ENCODE measurements at places on chromosomes 2 and 18.

DNA sequence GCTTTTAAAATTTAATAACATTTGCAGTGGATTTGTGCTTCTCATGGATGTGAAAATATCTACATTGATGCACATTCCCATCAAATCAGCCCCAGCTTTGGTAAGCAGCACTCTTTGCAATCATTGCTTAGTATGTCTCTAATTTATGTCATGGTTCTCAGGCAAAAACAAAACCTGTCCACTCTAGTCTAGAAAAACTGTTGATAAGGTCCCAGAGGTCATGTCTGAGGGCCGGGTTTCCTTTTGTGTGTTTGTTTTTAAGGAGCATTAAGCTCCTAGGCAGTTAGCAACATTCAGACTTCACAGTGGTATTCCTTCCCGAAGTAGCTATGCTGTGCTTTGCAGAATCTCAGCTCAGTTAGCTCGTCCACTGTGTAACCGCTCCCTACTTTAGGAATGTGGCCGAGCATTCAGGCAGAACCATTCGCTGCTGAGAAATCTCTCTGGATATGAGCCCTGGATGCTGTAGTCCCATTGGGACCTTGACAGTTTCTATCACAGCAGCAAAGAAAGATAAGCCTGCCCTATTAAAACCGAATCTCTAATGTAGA is 4.0 kb downstream of the DIPK1C start:
- no peak for DNase-seq

DNA sequence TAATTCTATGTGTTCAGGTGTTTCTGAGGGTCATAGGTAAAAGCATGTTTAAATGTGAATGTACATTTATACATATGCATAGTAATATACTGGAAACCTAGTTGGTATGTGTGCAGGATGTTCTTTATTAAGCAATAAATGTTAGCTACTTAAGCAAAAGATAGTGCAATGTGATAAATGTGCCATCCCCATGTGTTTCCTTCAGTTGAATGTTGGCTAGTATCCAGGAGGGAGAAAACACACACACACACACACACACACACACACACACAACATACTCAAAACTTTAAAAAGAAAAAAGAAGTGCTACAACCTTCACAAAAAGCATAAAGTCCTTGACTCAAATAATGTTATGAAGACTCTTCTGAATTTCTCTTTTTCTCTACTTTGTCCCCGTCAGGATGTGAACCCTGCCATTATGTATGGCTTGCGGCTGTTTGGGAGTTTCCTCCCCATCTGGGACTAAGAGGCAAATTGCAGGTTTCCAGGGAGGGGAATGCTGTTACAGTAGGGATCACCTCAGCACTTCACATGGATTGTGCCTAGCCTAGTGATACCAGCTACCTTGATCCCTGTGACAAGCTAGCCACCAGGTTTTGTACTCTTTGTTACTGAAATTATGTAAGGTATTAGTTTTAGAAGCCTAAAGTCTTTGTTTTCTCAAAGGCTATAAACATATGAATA is 82.6 kb downstream of the IKZF2 start:
- DNase-seq = no peak

- no peak for DNase-seq
These were observed 11.9 kb upstream of the ACTR3 start for GRCh38 chr2:113877711-113878598.

DNA sequence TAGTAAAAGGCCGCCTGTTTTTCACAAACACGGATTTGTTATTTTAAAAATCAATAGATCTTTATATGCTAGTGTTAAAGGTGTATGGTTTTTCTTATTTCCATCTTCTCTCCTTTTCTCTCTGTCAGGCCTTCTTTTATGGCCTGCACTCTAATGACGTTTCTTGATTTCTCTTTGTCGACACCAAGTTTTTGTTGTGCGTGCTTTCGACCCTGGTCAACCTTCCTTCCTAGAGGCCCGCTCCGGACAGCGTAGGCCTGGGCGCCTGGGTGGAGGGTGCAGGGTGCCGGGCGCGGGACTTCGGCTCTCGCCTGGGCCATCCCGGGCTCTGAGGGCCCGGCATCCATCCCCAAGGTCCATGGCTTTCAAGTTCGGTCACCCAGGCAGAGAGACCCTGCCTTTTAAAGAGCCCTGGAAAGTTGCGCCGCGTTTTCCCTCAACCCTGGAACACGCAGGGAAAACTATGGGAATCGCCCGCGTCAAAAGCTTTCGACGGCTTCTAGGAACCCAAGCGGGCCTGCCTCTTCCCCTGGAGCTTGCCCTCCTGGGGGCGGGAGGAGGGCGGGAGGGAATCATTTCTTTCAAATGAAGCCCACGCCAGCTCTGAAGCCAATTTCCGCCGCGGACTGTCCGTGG is 4.1 kb upstream of the SATB2 start:
- no peak for DNase-seq

GRCh38 chr2:6808426-6808825 is 57.3 kb downstream of the CMPK2 start:
- DNase-seq = no peak

GRCh38 chr2:29270701-29271121 is 155.5 kb downstream of the CLIP4 start:
- DNase-seq = no peak

DNA sequence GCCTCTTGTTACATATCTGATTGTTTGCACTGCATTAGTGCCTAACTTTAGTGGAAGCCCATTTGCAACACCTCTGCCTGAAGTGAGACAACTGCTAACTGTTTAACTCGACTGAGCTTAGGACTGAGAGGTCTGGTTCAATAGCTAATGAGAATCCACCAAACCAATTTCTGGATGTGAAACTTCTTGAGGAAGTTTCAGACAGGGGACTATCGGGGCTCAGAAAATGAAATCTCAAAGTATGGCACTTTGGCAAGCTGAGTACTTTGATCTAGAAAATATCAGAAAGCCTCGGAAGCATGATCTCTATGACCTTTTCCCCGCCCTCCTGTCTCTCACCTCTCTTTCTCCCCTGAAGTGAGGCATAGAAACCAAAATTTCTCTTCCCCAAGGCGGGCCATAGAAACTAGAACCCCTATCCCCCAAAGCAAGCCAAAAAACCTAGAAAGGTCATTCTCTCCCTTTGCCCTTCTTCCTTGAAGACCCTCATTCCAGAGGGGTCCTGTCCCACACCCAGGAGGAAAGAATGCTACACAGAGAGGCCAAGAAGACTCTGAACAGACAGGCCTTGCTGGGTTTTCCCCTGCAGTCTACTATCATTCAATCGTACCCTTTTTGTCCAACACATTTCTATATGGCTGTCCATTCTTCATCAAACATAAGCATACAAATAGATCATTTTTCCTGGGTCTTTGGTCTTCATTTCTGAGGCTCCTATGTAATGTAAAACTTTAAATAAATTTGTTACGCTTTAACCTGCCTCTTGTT is 69.6 kb upstream of the CREB1 start:
- DNase-seq = no peak

GRCh38 chr2:19494241-19494640 is 135.8 kb upstream of the OSR1 start:
- no peak for DNase-seq

DNA sequence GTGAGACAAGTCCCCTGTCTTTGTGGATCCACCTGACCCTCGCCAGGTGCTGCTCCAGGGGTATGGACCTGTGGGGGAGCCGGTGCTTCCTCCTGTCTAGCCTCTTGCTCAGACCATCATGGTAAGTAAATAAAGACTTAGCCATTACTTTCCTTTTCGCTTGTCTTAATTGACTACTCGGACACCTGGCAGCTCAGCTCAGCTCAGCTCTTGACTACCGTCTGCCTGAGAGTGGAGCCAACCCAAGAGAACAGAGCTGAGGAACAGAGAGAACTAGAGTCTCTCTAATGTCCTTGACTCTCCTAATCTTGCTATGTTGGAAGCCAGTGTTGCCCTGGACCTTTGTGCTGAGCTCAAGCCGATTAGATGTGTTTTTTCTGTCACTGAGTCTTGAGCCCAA is 170.3 kb upstream of the CXCR4 start:
- DNase-seq = no peak

GRCh38 chr2:79882548-79882947 is 369.7 kb downstream of the CTNNA2 start:
- no peak for DNase-seq

- DNase-seq = no peak
These were observed at the start of gene SP9 for GRCh38 chr2:174334781-174335251. Gene SP9, plus strand, starts transcription at chr2:174334954. Its CDS starts 139 bp downstream, at chr2:174335093.

DNA sequence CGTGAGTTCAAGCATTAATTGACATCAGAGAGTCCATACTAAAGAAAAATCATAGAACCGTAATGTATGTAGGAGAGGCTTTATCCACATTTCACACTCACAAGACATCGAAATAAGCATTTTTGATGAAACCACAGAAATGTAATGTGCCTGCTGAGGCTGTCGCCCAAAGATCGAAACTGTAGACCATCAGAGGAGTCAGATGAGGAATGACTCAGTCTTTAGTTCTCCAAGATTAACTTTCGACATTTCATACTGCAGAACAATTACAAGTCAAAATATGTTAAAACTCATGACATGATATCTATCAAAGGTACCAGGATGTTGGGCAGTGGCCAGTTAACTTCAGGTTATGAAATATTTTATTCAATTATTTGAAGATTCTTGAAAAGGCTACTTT is 79.6 kb downstream of the RAB31 start:
- no peak for DNase-seq

DNA sequence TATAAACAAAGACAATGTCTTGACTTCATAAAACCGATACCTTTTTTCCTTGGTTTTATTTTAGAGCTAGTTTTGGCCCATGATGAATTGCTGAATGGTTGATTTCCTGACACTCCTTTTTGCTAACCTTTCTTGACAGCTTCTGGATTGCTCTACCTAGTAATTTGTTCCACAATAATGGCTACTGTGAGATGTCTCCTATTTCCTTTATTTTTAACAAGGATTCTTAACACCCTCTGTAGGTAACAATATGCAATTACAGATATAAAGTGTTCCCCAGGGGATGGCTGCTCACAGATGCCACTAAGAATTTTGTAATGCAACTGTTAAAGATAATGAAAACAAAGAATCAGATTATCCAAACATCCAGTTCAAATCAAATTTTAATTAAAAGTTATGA is 100.8 kb upstream of the ATP5MC3 start:
- peak; percentile 50 for DNase-seq

DNA sequence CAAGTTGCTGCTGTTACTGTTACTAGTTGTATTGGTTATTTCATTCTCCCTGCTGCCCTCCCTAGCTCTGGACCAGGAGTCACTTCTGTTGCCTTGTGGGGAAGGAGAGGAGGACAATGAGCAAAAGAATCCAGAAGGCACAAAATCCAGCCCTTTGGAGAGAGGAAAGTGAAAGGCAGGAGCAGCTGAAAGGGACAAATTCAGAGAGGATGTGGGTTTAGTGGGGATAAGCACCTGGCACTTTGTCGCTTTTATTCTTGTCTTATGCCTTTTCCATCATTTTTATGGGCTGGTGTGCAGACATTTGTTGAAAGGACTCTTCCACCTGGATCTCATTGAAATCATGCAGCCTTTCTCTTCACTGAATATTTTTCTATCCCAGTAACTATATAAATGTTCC is 24.3 kb upstream of the LTBP1 start:
- no peak for DNase-seq

GRCh38 chr2:111122631-111123421 is 2.1 kb downstream of the BCL2L11 start:
- DNase-seq = peak; percentile 60

Measured in NCI-H2029 (cell line).